ENCODE measurements at places on chromosomes 1 and 21.

DNA sequence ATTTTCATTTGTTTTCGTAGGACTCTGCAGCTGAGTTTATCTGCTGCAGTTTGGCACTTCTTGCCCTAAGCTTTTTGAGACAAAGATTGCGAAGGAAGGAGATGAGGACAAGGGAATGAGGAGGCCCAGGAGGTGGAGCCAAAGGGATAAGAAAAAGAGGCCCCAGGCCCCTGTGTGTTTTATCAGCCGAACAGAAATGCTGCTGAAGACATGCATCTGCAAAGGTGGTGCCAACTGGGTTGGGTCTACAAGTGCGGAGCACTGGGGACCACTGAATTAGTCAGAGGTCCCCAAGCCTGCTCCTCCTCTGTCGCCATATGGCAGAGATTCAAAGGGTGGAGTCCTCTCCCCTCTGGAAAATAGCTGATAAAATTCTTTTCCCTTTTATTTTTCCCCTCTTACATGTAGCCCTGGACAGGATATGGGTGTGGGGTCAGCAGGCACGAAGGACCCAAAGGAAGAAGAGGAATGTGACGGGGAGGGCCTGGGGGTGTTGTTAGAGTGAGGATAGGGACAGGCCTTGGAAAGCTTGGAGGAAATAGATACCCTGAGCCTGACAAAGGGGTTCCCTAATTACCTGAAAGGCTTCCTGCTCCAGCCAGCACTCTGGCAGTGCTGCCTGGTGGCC is 2.7 kb downstream of the CD34 start:
- H3K27me3 ChIP-seq = peaks cover 5% of the 10 kb centered on the region
- H3K4me1 ChIP-seq = no peaks in the 10 kb centered on the region
- no peaks in the 10 kb centered on the region for H3K36me3 ChIP-seq
- DNase-seq = no peak
- H3K4me3 ChIP-seq = no peak overlapping the region
- no peak overlapping the region for H3K27ac ChIP-seq

GRCh38 chr1:41879617-41880016 is 39.1 kb downstream of the HIVEP3 start:
- H3K36me3 ChIP-seq = no peaks in the 10 kb centered on the region
- H3K4me1 ChIP-seq = peaks cover 58% of the 10 kb centered on the region
- H3K27me3 ChIP-seq = no peaks in the 10 kb centered on the region
- DNase-seq = no peak
- no peak overlapping the region for H3K4me3 ChIP-seq

DNA sequence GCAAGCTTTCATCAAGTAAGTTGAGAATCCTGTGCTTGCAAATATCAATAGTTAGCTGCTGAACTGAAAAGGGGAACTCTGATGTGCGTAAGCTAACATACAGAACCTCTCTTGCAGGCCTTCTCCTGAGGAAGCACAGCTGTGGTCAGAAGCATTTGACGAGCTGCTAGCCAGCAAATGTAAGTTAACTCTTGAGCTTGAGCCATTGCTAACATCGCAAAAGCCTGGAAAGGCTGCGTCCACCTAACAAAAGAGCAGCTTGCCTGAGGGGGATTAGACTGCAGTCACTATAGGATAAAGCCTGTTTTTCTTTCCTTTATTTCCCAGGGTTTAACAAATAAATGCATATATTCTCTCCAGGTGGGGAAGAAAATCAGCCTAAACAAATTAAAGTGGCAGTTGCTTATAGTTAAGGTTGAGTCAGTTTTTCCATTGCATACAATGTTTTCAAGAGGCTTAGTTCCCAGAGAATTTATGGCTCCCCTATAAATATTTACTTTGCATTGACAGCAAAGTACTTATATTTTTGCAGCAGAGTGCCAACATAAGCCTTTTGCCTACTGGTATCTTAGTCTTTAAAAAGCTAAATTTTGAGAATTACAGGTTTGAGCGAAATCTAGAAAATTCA is 1.5 kb downstream of the RGS2 start:
- DNase-seq = no peak
- no peak overlapping the region for H3K27ac ChIP-seq
- no peaks in the 10 kb centered on the region for H3K27me3 ChIP-seq
- H3K36me3 ChIP-seq = no peaks in the 10 kb centered on the region

- H3K27me3 ChIP-seq = no peaks in the 10 kb centered on the region
- H3K27ac ChIP-seq = no peak overlapping the region
- H3K4me3 ChIP-seq = no peak overlapping the region
- H3K36me3 ChIP-seq = no peaks in the 10 kb centered on the region
These were observed 145.4 kb downstream of the GALNT2 start for GRCh38 chr1:230212405-230212936.

GRCh38 chr1:18657506-18658201 is 27.0 kb downstream of the PAX7 start:
- H3K4me1 ChIP-seq = no peaks in the 10 kb centered on the region
- H3K27ac ChIP-seq = no peak overlapping the region
- DNase-seq = no peak
- no peak overlapping the region for H3K4me3 ChIP-seq
- H3K27me3 ChIP-seq = no peaks in the 10 kb centered on the region

- no peaks in the 10 kb centered on the region for H3K27me3 ChIP-seq
- DNase-seq = no peak
- peaks cover 8% of the 10 kb centered on the region for H3K4me1 ChIP-seq
- no peak overlapping the region for H3K27ac ChIP-seq
These were observed 30.0 kb downstream of the CACHD1 start for GRCh38 chr1:64499966-64500365.

DNA sequence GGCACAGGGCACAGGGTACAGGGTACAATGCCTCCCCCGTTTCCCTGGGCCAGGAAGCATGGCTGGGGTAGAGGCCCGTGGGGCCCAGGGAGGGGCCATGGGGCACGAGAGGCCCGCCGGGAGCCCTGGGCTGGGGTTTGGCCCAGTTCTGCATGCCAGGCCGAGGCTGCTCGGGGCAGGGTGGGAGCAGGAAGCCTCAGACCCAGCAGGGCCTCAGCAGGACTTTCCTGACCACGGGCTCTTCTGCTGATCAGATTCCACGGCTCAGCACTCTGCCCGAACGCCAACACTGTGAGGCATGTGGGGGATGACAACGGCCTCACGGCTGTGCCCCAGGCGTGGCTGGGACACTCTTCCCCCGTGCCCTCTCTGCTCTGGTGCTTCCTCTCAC is 104.3 kb downstream of the NPHP4 start:
- DNase-seq = no peak
- no peaks in the 10 kb centered on the region for H3K4me1 ChIP-seq
- no peaks in the 10 kb centered on the region for H3K27me3 ChIP-seq
- no peak overlapping the region for H3K27ac ChIP-seq
- no peaks in the 10 kb centered on the region for H3K36me3 ChIP-seq

- no peak for DNase-seq
- H3K4me1 ChIP-seq = no peaks in the 10 kb centered on the region
- H3K27ac ChIP-seq = no peak overlapping the region
- H3K27me3 ChIP-seq = no peaks in the 10 kb centered on the region
- no peak overlapping the region for H3K4me3 ChIP-seq
- H3K36me3 ChIP-seq = no peaks in the 10 kb centered on the region
These were observed 41.4 kb upstream of the COX20 start for GRCh38 chr1:244794071-244794470.
